Posterior vena cava (tissue), 2 donors: ENCODE measurements at places on chromosomes 12 and 14. TPM values are rescaled to one million over a fixed set of nuclear protein-coding genes. Genes with fewer than 3 reads are reported as not detected.

The DIO3 gene
- 6.2 TPM for total RNA-seq

The GPR84 gene
- 1.6 TPM for total RNA-seq

- DNase-seq = no peak
These were observed 110.9 kb upstream of the PWP1 start for GRCh38 chr12:107574691-107575090.

GRCh38 chr12:132342251-132343227 is 13.2 kb upstream of the GALNT9 start:
- DNase-seq = no peak

DNA sequence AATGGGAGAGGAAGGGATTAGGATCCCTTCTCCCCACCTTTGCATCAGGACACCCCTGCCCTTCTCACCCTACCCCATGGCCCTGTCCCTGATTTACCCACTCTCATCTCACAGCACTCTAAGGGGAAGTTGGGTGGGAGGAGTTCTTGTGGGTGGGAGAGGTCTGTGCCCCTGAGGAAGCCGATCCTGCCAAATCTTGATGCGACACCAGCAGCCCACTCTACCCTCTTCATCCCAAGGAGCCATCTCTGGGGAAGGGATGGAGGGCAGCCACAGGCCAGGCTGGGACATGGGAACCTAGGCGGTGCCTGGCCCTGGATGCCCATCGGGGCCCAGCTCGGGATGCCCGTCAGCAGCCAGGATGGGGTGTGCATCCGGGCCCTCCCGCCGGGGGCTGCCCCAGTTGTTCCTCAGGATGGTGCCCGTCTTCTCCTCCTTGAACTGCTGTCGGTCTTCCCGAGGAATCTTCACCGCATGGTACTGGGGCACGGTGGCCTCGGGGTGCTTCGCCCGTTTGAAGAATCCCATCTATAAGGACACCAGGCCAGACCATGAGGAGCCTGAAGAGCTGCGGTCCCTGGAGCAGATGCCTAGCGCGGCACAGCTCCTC is 22.8 kb downstream of the ITGA7 start:
- peak; percentile 68 for DNase-seq

The TTC9 gene
- total RNA-seq = 1.0 TPM

DNA sequence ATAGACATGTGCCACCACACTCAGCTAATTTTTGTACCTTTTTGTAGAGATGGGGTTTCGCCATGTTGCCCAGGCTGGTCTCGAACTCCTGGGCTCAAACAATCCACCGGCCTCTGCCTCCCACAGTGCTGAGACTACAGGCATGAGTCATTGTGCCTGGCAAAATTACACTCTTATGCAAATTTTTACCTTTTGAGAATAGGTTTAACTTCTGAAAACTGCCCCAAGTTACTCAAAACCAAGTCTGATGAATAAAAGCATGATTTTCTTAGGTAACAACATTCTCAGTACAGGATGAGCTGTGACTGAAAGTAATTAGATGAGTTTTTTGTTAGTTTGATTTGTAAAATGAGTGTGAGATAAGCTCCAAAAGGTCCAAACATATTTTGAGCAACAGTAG is 166.0 kb downstream of the RPS29 start:
- DNase-seq = no peak

The ISM2 gene
- total RNA-seq = 0.60 TPM
